Putamen (tissue), 1 donor: ENCODE measurements at places on chromosomes 11 and 22.

DNA sequence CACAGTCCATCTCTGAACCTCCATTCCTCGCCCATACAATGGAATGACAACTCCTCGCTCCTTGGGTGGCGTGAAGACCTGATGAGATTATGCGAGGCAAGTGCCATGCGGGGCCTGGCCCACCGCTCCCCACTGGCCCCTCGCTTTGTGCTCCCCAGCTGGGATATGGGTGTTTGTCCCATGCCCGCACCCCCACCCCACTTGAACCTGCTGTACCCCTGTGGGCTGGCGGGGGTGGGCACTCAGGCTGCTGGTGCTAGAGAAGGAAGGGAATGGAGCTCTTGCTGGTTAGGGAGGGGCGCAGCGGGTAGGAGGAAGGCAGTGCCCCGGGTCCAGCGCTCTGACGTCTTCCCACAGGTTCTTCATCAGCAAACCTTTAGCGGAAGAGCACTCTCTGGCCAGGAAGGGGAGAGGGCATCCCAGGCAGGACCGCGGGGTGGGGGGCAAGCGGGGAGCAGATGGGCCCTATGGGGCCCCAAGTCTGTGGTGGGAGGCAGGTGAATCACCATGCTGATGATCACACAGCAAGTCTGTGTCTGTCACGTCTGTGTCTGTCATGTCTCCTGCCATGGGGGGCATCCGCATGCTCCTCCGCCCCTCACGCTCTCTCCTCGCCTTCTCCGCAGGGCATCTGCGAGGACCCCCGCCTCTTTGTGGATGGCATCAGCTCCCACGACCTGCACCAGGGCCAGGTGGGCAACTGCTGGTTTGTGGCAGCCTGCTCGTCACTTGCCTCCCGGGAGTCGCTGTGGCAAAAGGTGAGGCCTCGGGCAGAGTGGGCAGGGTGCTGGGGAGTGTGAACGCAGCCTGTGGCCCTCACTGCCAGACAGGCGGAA lies 9.4 kb upstream of the OMP start:
- DNase-seq = no peak

GRCh38 chr11:94181526-94181925 lies 52.9 kb downstream of the PANX1 start:
- DNase-seq = no peak

DNA sequence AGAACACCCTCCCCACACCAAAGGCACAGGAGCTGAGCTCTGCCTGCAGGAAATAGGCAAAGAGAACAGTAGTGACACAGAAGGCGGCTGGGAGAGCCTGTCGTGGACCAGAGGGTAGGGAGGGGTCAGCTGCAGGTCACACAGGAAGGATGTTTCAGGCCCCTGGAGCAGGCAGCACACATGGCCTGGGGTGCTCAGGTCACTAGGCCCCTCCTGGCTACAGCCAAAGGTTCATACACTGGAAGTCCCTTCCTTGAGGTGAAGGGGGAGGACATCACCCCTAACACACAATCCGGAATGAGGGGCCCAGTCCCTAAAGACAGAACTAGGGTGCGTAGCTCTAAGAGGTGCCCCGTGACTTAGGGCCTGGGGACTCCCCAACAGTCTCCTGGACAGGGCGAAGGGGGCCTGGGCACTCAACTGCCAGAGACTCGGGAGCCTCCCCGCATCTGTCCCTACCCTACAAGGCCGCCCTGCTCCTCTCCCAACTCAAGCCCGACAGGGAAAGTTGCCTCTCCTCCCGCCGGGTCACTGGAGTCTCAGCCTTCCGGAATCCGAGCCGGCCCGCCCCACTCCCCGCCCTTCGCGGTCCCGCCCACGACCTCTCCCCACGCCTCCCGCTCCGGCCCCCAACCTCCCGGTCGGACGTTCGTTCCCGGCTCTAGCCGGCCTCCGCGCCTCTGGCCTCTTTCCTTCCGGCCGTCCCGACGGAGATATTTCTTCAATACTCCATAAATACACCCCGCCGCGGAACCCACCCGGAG lies at the start of gene CYB5R2:
TSS of gene CYB5R2 (minus strand) at position 541 of the 764 bp plus-strand sequence. CDS start 675 bp downstream, outside the sequence.
- peak; percentile 78 for DNase-seq

- DNase-seq = no peak
These were observed 8.3 kb upstream of the MMP1 start for GRCh38 chr11:102806296-102806695.

DNA sequence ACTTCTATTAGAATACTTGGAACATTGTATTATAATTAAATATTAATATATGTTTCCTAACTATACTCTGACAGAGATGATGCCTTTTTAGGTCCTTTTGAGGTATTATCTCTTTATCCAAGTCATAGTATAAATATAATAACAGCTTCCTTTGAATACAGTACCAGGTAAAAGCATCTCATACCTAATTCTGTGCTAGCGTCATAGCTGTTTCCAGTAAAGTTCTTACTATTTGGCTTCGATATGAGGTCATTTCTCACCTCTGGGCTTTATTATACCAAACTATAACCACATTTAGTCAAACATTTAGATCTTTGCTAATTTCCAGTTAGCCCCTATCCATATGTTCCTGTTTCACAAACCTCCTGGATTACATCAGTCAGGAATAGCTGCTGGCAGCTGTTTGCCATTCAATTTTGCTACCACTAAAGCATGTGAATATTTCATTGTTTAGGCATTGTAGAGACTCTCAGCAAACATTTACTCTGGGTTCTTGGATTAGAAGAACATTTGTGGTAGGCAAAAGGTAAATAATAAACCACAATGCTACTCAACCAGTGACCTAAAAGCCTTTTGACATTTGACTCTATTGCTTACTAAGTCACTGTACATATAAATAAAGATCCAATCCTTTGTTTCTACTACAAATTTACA lies 255.1 kb downstream of the TTC28 start:
- DNase-seq = no peak

- no peak for DNase-seq
These were observed 97.8 kb downstream of the ME3 start for GRCh38 chr11:86574493-86575207.

DNA sequence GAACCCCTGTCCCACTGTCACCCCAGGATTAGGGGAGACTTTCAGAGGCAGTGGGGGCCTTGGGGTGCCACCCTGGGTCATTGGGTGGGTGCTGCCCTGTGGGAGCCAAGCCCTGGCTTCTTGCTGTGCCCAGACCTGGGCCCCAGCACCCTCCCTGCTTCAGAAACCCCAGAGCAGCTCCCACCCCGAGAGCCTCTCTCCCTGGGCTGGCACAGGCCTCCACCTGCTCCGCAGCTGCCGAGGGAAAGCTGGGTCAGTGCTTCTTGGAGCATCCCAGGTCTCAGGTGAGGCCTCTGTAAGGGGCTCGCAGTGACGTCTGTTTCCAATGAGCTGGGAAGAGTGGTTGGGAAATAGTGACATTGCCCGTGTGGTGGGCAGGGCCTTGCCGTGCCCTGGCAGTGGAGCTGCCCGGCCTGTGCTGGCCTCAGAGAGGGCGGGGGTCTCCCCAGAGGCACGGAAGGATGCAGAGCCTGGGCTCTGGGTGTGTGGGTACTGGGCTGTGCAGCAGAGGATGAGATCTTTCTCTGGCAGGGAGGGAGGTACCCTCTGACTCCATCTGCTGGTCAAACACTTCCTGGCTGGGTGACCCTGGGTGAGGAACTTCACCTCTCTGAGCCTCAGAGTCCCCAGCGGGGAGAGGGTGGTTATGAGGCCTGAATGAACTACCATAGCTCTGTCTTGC lies 23.0 kb downstream of the C22orf23 start:
- DNase-seq = peak; percentile 25

DNA sequence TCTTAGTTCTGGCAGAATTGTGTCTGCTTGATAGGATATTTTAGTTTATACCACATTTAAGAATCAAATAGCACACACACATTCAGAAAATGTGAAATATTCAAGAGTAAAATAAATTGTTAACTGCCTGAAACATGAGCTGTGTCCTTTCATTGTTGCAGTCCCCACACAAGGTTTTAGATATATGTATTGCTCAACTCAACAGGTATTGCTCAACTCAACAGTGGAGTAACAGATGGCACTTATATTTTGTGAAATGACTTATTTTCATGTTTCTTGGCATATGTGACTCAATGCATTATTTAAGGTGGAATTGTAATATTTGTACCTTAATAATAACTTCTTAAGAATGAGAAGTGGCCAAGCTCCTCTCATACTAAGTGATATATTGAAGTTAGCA lies 760.3 kb downstream of the CNTN5 start:
- no peak for DNase-seq

GRCh38 chr11:87083029-87083428 lies 45.3 kb downstream of the TMEM135 start:
- DNase-seq = no peak

DNA sequence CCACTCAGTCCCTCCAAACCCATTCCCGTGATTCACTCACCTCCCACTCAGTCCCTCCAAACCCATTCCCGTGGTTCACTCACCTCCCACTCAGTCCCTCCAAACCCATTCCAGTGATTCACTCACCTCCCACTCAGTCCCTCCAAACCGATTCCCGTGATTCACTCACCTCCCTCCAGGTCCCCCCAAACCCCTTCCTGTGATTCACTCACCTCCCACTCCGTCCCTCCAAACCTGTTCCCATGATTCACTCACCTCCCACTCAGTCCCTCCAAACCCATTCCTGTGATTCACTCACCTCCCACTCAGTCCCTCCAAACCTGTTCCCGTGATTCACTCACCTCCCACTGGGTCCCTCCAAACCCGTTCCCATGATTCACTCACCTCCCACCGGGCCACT lies 639.6 kb downstream of the BRD1 start:
- DNase-seq = peak; percentile 12

- DNase-seq = no peak
These were observed 12.1 kb downstream of the TAF1D start for GRCh38 chr11:93729129-93729616.

DNA sequence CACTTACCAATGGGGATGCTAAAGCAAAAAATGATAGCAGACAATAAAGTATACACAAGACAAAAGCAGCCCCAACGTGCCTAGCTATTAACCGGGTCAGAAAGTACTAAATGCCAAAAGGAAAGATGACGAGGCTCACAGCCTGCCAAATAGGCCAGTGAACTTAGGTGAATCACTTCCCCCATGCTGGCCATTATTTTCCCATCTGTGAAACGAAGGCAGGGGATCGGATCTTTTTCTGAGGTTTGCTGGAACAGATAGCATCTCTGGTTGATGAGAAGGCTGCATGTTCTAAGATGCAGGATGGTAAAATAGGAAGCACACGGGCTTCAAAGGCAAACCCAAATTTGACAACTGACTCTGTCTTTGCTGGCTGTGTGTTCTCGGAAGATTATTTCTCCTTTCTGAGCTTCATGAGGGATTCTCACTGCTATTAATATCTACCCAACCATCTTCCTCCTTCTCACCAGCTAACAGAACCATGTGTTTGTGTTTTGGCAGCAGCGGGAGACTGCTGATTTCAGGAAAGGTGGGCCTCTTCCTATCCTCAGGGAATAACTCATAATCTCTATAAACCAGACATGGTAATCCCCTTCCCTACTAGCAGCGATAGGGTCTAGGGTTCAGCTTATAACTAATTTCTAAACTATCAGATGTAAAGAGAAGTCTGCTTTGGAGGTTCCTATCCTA lies 390.7 kb downstream of the LARGE1 start:
- DNase-seq = no peak

GRCh38 chr11:12129227-12129626 lies 18.8 kb downstream of the MICAL2 start:
- no peak for DNase-seq

DNA sequence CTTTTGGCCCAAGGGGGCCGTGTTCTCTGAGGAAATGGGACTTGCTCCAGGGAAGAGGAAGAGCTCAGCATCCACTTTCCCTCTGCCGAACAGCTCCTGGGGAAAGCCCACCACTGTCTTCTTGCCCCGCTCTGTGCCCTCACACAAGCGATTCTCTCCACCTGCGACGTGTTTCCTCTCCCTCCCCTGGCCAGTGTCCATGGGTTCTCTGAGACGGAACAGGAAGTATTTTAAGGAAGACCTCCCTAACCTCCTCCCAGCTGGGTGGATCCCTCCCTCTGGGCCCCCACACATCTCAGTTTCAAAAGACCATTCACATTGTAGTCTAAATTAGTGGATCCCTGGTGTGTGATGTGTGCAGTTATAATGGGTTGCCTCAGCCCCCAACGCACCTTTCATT lies 1.6 kb downstream of the TP53AIP1 start:
- no peak for DNase-seq

DNA sequence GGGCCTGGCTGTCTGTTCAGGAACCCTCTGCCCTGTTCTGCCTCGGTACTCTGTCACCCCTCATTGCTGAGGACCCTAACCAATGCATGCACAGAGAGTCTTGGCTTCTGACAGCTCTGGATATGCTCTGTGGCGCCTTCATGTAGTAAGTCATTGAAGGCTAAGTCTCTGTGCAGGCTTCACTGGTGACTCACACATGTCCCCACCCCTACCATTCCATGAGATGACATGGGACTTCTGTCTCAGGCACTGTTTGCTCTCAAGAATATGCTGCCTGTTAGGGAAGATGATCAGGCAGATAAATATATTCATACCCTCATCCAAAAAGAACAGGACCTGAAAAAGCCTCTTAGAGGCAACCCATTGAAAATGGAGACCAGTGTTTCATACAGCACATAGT lies 43.6 kb upstream of the HORMAD2 start:
- DNase-seq = no peak

- DNase-seq = no peak
These were observed 14.7 kb downstream of the SELENOO start for GRCh38 chr22:50215297-50216054.

DNA sequence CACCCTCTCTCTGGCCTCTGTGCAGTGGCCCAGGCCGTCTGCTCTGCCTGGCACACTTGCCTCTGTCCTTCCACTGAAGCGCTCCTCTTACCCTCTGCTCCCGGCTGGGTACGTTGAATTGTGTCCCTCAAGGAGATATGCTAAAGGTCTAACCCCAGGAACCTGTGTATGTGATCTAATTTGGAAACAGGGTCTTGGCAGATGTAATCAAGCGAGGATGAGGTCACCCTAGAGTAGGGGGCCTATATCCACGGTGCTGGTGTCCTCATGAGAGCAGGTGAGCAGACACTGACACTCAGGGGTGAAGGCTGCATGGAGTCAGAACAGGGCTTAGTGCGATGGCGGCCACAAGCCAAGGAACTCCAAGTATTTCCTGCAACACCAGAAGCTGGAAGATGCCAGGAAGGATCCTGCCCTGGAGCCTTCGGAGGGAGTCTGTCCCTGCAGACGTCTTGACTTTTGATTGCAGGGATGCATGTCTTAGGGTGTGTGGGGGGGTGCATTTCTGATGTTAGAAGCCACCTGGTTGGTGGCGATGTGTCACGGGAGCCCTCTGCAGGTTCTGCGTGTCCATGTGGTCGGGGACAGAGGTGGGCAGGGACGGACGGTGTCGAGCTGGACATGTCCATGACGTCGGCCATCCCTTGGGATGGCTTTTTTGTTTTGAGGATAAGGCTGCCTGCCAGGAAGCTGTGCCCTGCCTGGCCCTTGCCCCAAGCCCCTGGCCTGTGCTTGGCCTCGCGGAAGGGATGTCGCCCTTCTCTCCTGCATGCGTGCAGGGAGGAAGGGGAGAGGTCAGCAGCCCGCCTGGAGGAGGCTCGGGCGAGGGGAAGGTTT lies 68.6 kb downstream of the LRP5 start:
- no peak for DNase-seq
